ENCODE measurements at places on chromosomes 3 and 15.

DNA sequence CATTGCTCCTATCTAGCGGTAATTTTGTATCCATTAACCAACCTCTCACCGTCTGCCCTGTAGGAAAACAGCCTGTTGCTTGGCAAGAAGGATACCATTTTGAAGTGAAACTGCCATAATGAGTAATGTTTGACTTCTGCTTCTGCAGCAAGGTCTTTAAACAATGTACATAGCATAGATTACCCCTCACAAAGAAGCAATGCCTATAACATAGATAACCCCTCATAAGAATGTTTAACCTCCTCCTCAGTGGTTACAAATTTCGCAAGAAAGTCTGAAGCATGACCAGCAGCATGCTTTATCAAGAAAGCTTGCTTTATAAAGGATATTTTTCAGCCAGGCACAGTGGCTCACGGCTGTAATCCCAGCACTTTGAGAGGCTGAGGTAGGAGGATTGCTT lies 61.2 kb upstream of the MFGE8 start:
- no peak for DNase-seq

DNA sequence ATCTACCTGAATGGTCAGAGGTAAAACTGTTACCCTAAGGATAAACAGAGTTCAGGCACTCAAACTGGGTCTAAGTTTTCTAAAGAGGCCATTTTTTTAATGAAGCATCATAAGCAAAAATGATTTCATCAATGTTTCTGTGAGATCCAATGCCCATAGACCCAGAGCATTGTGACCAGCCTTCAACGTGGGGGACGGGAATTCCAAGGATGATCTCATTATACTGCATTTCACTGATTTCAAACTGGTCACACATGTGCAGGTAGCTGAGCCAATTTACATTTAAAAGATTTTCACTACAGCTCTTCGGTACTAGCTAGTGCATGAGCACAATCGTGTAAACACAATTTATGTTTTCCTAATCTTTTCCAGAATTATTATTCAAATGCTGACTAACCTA lies 472.9 kb downstream of the DIPK2A start:
- no peak for DNase-seq

- peak; percentile 46 for DNase-seq
Observed at GRCh38 chr3:48039487-48040190, 23.4 kb upstream of the MAP4 start.

DNA sequence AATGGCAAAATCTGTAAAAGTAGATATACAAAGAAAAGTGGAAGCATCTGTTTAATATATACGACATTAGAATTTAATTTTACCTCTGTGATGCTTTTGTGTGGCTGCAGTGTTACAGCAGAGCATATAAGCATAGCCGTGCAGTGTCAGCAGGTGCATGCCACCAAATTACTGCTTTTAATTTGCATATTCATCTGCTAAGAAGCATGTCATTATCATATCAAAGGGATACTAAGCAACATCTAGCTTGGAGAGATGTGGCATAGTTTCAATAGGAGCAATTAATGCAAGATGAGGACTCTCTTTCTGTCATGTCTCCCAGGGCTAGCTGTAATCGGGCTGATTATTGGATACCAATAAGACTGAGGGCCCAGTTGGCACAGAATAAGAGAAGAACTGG lies 214.4 kb upstream of the SOX2 start:
- no peak for DNase-seq

- DNase-seq, result no peak
Observed at GRCh38 chr3:53739966-53740365, 106.3 kb downstream of the CHDH start.

- DNase-seq, result no peak
Observed at GRCh38 chr3:58464866-58465265, 27.0 kb upstream of the KCTD6 start.

GRCh38 chr3:144660186-144660585 lies 688.6 kb downstream of the DIPK2A start:
- DNase-seq, result no peak

DNA sequence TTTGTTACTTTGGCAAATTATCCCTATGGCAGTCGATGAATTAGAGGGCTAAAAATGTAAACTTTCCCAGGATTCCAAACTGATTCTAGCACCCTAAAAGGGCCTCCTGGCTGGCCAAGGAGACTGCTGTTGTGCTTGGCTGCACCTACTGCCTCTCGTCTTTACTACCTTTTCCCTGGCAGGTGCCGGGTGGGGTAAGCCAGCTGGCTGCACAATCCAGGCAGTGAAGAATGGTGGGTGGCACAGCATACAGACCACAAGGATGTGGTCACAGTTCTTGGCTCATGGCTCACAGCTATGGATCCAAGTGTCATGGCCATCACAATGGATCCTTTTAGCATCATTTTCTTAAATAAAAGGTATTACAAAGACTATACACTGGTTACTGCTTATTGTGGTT lies 20.7 kb upstream of the SLC25A26 start:
- no peak for DNase-seq

DNA sequence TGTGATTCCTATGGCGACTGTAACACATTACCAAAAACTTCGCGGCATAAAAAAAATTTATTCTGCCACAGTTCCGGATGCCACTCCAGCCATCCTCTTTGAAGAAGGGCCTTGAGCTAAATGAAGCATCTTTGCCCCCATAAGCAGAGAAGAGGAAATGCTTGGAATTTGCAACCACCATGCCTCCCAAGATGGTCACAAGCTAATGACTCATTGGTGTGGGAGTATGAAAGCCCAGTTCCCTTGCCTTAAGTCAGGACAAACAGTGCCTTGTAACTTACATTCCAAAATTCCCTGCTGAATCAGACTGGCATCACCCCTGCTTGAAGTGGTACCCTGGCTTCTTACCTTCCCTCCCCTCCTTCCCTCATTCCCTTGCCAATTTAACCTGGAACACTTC lies 1077.4 kb downstream of the EPHA3 start:
- peak; percentile 4 for DNase-seq

DNA sequence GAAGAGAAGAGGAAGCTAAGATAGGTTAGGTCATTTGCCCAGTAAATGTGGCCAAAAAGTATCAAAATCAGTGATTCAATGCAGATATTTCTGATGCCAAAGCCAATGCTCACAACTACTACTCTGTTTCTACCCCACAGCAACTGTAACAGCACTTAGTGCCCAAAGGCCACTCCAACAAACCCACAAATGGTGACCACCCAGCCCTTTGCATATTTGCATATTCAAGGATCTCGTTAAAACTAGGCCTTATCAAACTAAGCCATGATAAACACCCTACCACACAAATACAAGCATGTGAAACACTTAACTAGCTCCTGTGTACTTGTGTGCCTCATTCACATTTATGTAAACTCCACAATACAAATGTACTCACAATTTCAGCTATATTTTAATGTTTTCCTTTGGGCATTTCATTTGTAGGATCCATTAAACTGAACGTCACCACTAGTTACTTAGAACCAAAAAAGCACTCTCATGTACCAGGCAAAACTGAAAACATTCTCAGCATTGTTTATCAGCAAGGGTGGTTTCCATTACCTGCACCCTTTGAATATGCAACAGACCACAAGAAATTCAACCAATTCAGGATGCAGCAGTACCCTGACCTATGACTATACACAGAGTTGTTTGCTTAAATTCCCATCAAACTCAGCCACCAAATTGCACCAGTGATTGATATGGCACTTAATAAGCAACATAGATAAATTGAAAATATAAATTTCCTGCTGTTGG lies 111.2 kb upstream of the STT3B start:
- DNase-seq, result no peak

DNA sequence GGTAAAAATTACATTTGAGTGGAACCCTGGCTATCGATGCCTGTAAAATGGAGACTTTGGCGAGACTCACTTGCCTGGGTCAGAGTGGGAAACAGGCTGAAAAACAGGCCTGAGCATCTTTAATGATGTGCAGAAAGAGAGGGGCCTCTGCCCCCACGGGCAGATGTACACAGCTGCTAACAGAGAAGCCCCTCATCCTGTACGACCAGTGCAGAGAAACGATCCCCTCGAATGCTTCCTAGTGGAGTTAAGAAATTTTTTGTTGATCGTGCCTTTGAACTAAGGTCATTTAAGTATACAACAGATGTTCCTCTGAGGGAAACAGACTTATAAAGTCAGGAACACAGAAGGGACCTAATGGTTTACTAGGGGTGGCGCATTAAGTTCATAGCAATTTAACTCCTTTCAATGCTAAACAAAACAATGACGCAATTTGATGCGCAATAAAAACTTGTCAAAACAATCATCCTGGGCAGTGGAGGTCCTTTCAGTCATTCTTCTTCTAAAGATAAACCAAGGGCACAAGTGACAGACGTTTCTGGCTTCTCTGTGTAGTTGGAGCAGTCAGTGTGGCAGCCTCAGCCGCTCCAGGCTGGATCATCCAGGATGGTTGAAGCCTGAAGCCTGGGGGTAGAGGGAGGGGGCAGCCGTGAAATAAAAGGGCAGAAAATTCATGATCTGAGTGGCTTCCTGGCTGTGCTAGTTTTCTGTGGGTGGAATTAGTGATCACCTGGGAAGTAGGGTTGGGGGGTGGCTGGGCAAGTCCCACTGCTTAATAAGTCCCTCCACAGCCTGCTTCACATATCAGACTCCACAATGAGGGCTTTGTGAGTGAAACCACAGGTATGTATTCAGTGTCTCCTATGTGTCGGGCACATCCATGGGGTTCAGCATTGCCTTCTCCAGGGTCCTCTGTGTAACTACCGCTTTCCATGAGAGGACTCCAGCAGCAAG lies 50.8 kb upstream of the MRPS22 start:
- DNase-seq, result no peak

DNA sequence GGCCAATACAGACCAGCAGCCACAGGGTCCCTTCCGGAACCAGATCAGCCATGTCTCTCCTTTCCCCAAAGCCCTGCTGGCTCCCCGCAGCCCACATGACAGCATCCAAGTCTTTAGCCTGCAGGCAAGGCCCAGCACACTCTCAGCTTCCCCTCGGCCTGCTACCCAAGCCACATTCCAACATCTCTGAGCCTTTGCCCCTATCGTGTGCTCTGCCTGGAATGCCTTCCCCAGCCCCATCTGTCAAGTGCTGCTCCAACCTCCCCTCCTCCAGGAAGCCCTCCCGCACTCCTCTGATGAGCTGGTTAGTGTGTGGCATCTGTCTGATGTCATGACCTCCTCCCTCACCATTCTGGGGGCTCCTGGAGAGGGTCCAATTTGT lies 8.5 kb downstream of the PLXND1 start:
- peak; percentile 68 for DNase-seq

DNA sequence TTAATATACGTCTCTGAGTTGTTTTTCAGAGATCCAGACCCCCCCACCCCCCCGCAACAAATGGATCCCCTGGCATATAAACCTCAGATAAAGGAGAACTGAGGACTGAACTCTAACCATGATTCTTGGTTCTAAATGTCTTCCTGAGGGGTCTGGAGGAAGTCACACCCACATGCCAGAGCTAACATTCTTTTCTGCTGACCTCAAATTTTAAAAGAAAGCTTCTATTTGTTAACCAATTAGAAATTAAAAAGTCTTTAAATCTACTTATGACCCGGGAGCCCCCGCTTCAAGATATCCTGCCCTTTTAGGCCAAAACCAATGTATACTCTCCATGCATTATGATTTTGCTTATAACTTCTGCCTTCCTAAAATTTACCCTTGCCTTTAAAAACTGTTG lies 188.3 kb downstream of the ECT2 start:
- no peak for DNase-seq

GRCh38 chr3:10419637-10420232 lies 85.7 kb downstream of the ATP2B2 start:
- DNase-seq, result no peak

- peak; percentile 18 for DNase-seq
Observed at GRCh38 chr3:29478611-29479010, 197.7 kb downstream of the RBMS3 start.

- DNase-seq, result no peak
Observed at GRCh38 chr3:47294392-47294791, 11.6 kb downstream of the KLHL18 start.

GRCh38 chr3:54891540-54891897 lies 36.3 kb downstream of the LRTM1 start:
- DNase-seq, result peak; percentile 91

DNA sequence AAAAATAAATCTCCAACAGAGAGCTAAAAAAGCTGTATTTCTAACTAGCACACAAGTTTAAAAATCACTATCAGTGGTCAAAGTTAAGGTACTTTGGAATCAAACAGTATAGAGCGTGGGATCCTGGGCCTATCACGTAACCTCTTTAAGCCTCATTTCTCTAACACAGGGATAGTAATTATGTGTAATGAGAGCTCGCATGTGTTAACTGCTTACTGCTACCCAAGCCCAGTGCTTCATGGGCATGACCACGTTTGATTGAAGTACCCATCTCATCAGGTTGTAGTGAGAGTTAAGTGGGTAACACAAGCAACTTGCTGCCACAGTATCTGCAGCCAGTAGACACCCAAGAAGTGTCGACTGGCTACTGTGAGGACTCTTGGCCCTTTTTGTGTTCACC lies 28.2 kb upstream of the NOX5 start:
- no peak for DNase-seq

DNA sequence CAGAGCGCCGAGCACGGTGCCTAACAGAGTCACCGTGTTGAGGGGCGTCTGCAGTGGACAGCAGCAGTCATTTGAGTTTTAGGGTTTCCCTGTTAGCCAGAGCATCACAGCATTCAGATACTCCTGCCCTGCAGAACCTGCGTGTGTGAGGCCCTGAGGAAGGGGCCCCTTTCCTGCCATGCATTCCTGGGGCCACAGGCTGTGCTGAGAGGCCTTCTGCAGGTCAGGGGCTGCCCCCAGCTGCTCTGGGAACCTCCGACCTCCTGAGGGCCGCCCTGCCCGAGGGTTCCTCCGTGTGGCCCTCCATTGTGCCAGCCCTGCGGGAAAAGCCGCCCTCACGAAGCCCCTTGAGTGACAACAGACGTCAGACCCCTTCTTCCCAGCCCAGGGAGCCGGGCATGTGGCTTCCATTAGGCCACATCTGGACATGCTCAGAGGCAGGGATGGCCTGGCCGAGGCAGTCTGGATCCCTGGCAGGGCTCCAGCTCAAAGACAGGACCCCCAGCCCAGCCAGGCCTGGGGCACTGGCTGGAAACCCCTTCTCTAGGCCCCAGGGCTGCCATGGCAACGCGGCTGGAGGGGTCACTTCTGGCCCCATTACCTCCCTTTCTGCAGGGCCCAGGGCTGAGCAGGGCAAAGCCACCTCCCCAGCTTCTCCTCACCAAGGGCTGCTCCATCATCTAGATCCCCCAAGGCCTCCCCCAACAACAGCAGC lies 25.3 kb downstream of the FBLN2 start:
- no peak for DNase-seq

DNA sequence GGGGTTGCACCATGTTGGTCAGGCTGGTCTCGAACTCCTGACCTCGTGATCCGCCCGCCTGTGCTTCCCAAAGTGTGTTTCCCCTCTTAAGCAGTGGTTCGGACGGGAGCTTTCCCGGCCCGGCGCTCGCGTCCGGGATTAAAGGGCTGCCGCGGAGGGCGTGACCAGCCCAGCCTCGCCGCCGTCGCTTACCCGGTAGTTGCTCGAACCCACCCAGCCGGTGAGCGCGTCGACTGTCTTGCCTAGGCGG lies 513 bp downstream of the CLASP2 start:
- DNase-seq, result peak; percentile 55

- no peak for DNase-seq
Observed at GRCh38 chr3:154214306-154214705, 93.1 kb downstream of the ARHGEF26 start.

GRCh38 chr3:13544293-13544831 lies 4.6 kb upstream of the FBLN2 start:
- DNase-seq, result peak; percentile 73

All from hepatic stellate cell (primary cell).